ENCODE measurements at places on chromosomes 12 and 14.

DNA sequence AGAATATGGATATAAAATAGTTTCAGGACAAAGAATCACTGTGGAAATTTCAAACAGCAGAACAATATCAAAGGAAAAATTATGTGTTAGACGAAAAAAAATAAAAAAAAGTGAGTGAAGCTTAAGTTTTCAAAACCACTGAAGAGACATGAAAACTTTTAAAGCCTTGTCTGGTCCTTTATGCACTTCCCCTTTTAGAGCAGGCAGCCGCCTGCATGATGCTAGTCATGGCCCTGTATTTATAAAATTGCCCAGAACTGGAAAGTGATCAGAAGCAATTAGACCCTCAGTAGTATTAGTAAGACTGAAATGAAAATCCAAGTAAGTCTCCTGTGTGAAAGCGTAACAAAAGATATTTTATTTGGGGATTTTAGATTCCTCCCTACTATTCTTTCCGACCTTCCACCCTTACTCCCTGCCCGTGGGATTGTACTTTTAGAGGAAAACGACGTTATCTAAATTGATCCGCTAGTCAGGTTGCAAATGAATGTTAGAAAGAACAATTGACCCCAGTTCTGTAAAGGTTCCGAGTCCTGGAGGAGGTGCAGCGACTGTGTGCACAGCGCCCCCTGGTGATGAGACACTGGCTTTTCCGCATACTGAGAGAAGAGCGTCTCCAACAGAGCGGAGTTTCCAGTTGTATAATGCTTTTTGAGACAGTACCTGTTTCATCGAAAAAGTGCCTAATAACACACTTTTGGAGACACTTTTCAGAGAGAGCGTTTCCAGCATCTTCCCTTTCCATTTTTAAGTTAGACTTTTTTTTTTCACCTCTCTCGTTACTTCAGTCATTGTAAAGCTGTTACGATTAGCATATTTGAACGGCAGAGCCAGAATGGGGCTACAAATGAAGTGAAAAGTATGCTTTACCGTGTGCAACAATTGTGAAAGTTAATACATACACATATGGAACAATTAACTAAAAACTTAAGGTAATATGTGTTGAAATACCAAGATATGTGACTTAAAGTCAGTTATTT lies 12.4 kb downstream of the MGST1 start:
- no peak for DNase-seq

DNA sequence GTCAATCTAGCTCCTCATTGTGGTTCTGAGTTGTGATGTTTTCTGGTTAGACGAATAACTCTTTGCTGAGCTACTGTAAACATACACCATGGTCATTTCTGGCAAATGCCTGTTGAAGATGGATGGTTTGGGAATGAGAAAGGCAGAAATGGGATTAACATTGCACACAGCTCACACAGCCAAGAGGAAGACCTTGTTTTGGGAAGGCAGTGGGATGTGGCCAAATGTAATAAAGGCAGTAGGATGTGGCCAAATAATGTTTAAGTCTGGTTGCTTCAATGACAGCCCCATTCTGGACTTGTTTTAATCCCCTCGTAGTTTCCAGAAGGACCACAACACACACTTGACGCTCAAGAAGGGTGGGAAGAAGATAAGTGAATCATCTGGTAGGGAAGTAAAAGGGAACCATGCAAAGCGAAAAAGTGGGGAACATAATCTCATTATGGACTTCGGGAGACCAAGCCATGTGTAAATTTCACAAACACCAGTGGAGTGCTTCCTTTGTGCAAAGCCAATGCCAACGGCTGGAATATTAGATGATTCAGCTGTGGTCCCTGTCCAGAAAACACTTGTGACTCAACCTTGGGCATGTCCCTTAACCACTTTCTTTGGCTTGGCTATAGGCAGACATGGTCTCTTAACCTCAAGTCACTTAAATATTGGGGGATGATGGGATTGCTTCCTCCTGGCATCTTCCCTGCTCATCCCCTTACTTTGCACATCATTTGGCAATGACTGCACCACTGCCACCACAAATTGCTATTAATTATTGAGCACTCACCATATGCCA lies 284.4 kb upstream of the CRY1 start:
- no peak for DNase-seq

DNA sequence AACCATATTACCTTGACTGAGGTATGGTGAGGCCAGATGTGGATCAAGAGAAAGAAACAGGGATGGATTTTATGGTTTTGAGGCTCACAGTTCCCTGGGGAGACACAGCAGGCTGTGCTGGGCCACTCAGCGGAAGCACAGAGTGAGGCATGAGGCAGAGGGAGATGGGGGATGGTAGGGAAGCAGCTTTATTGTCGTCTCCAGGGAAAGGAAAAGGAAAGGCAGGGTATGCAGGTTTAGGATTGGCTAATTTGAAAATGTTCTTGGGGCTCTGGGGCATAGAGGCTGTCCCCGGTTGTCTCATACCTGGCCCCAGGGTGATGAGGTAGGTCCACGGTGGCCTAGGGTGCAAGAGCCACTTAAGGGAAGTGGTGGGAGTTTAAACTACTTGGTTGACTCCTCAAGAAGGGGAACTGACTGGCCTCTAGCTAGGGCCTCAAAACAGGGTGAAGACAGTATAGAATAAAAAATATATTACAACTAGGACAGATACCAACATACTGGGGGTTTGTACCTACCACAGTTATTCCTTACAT lies 322.8 kb downstream of the RGS6 start:
- DNase-seq = no peak

DNA sequence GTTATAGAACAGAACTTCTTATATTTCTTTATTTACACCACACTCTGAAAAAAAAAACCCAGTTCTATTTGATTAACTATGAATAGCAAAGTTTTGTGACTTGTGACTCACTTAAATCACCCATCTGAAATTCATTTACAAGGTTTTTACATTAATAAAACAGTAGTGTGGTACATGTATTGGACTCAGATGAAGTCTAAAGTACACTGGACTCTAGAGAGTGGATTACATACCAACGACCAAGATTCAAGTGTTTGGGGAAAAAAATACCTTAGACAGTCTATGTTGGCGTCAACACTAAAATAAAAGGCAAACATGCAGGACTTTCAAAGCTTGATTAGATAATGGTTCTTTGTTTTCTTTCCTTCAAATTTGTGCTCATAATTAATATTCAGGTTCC lies 85.7 kb downstream of the SLC38A1 start:
- no peak for DNase-seq

- no peak for DNase-seq
These were observed 941 bp downstream of the ZDHHC17 start for GRCh38 chr12:76764856-76765255.

DNA sequence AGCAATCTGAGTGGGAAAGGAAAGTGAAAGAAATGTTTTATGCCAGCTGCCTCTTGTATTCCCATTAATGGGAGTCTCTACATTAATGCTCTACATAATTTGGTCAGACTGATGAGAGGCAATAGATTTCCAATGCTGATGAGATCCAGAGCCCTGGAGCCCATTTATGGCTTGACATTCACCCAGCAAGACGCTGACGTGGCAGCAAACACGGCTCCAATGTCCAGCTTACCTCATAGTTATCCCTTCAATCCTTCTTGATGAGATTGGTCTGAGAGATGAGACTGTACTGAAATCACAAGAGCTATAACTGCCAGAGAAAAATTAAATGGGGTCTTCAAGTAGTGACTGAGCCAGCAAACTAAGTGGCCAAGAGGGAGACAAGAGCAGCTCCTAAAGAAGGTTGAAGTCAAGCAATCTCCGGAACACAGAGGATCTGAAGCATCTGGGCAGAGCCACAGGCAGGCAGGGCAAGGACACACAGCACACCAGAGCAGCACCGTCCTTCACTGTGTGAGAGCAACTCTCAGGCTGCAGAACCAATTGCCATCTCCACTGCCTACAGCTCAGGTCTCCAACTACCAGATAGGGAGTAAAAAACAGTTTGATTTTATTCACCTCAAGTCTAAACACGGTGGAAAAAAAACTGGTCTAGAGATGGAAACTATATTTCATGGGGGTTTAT lies 7.3 kb upstream of the MYO1A start:
- no peak for DNase-seq

All from stimulated activated CD4-positive, alpha-beta T cell treated with anti-CD3 and anti-CD28 coated beads, Interleukin-4, amount 100 ng/mL, for 1 hour (primary cell).